ENCODE measurements at places on chromosomes 5 and 9. TPM values are rescaled to one million over a fixed set of nuclear protein-coding genes. Genes with fewer than 3 reads are reported as not detected.

Gene RANBP3L
- 0.19 TPM for polyA plus RNA-seq

GRCh38 chr5:78879516-78879915, 105.6 kb downstream of the ARSB start:
- no peak overlapping the region for H3K4me3 ChIP-seq
- H3K36me3 ChIP-seq = no peaks in the 10 kb centered on the region
- no peak for DNase-seq
- no peak overlapping the region for H3K27ac ChIP-seq
- H3K27me3 ChIP-seq = no peaks in the 10 kb centered on the region

GRCh38 chr5:58778888-58779287, 196.0 kb downstream of the RAB3C start:
- DNase-seq = no peak
- H3K4me1 ChIP-seq = no peaks in the 10 kb centered on the region
- no peak overlapping the region for H3K4me3 ChIP-seq
- no peak overlapping the region for H3K27ac ChIP-seq
- H3K36me3 ChIP-seq = no peaks in the 10 kb centered on the region
- H3K27me3 ChIP-seq = no peaks in the 10 kb centered on the region

- H3K36me3 ChIP-seq = no peaks in the 10 kb centered on the region
- H3K27ac ChIP-seq = no peak overlapping the region
- no peaks in the 10 kb centered on the region for H3K4me1 ChIP-seq
- H3K27me3 ChIP-seq = no peaks in the 10 kb centered on the region
These were observed 181.3 kb upstream of the ELL2 start for GRCh38 chr5:96142786-96143434.

- H3K27ac ChIP-seq = no peak overlapping the region
- H3K36me3 ChIP-seq = no peaks in the 10 kb centered on the region
- DNase-seq = no peak
- no peaks in the 10 kb centered on the region for H3K27me3 ChIP-seq
These were observed 281.0 kb downstream of the HINT1 start for GRCh38 chr5:130884023-130884422.

Gene SPATA6L
- polyA plus RNA-seq = 0.23 TPM

Gene CETN3
- 28.3 TPM for polyA plus RNA-seq

Gene RNF208
- 72.7 TPM for polyA plus RNA-seq

DNA sequence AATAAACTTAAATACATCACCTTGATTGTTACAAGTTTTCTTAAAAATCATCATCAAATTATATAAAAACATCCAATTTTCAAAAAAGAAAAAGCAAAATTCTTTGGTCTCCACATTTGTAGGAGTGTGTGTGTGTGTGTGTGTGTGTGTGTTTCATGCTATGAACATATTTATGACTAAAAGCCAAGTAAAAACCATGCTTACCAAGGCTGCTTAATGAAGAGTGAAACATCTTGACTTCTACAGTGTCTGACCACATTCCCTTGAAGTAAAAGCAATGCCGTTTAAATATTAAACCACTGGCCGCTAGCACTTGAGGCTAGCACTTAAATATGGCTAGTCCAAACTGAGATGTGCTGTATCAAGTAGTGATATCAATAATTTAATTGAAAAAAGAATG, 549.1 kb upstream of the CCNG1 start:
- H3K27ac ChIP-seq = no peak overlapping the region
- no peak for DNase-seq
- no peaks in the 10 kb centered on the region for H3K36me3 ChIP-seq
- no peaks in the 10 kb centered on the region for H3K4me1 ChIP-seq
- H3K27me3 ChIP-seq = no peaks in the 10 kb centered on the region

All from heart left ventricle (tissue), 16 donors.